ENCODE measurements at places on chromosomes 6 and 20.

GRCh38 chr6:111523484-111524167, 40.6 kb upstream of the REV3L start:
- peak; percentile 25 for DNase-seq

- DNase-seq, result no peak
These were observed 9.4 kb downstream of the OR12D1 start for GRCh38 chr6:29424168-29424567.

DNA sequence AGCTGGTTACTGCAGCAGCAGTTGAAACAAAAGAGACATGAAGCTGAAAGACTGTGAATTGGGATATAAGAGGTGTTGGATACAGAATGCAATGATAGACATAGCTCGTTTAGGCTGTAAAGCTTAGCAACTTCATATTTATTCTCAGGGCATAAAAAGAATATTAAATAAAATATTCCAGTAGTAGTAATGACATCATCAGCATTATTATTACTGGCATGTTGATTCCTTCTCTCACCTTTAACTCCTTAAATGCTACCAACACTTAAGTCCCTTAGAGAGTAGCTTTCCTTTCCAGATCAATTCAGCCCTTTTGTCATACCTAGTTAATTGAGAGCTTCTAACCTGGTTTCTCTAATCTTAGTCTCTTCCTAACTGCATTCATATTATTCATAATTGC, 81.4 kb upstream of the STXBP5 start:
- DNase-seq, result no peak

- no peak for DNase-seq
These were observed 34.2 kb downstream of the PPP1R3G start for GRCh38 chr6:5119090-5119951.

DNA sequence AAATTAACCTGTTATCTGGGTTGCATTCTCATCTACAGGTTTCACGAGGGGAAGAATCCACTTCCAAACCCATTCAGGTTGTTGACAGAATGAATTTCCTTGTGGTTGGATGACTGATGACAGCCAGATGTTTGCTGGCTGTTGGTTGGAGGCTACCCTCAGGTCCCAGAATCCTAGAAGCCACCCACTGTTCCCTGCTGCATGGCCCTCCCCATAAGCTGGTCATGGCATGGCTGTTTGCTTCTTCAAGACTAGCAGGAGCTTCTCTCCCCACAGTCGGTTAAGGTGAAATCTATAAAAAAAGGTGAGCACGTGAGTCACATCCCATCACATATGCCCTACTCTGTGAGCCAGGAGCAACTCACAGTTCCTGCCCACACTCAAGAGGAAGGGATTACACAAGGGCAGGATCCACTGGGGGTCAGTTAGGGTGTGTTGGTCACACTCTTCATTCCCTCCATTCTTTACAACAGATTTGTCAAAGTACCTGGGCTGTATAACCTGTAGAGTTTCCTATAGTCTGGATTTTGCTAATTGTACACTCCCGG, 19.5 kb upstream of the RPS10 start:
- no peak for DNase-seq

DNA sequence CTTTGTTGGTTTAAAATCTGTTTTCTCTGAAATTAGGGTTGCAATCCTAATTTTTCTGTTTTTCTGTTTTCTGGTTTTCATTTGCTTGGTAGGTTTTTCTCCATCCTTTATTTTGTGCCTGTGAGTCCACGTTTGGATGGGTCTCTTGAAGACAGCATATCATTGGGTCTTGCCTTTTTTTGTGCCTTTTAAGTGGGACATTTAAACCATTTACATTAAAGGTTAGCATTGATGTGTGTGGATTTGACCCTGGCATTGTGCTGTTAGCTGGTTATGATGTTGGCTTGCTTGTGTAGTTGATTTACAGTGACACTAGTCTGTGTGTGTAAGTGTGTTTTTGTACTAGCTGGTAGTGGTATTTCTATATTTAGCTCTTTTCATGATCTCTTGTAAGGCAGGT, 28.0 kb upstream of the CST5 start:
- no peak for DNase-seq

- DNase-seq, result no peak
These were observed 47.3 kb upstream of the SLC2A12 start for GRCh38 chr6:134099770-134100169.

DNA sequence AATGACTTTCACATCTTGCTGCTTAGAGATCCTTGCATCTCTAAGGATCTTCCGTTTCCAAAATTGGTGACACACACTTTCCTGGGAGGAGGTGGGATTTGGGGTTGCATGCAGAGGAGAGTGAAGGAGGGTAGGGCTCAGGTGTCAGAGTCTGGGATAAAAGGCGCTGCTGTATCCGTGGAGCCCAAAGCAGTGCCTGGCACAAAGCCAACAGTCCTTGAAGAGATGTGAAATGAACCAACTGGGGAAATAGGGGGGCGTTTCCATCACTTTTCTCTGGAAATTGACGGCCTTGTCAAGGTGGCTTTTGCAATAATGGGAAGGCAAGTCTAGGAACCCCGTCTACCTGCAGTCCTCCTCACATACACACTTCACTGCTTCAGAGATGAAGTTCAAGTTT, 59.5 kb upstream of the NELFCD start:
- DNase-seq, result peak; percentile 80

- no peak for DNase-seq
These were observed 644.5 kb upstream of the HS3ST5 start for GRCh38 chr6:114987281-114987680.

DNA sequence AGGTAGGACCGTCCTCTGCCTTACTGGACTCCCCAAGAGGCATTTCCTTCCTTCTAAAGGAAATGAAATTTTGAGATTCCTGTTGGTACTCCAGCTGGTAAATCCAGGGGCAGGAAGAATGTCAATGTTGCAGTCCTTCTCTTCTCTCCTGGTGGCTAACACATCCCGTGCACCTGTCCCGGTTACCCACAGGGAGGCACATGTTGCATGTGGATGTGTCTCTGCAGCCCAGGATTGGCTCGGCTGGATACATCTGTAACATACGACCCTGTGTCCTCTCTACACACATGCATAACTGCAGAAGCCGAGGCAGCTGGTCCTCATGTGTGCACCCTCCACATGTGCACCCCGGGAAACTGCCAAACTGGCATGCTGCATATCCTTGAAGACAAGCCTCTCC, 1.3 kb upstream of the LRFN2 start:
- DNase-seq, result no peak

GRCh38 chr20:50488236-50488806, 21.9 kb upstream of the PTPN1 start:
- no peak for DNase-seq

GRCh38 chr20:46894971-46895905, 595 bp downstream of the EYA2 start:
- no peak for DNase-seq

DNA sequence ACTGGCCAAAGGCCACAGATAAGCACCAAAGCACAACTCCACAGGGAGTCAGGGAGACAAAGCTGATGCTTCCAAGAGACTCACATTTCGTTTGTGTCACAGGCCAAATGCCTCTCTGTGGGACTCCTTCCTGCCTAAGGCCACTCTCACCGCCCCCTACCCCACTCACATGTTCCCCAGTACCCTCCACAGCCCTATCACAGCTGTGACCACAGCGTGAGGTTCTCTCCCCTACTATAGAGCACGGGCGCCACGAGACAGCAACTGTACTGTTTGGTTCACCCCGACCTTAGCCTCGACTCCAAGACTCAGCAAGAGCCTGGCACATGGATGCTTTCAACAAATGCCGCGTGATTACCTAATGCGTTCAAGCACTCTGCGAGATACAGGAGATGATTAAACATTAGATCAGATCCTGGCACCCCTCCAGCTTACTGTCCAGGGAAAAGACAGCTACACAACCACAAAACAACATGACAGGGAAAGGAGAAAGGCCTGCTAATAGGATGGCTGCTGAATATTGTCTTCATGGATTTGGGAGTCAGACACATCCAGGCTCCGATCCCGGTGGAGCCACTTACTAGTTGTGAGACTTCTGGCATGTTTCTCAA, 105.5 kb downstream of the AGPAT4 start:
- no peak for DNase-seq

- DNase-seq, result peak; percentile 36
These were observed 134.4 kb upstream of the COL21A1 start for GRCh38 chr6:56381801-56382251.

DNA sequence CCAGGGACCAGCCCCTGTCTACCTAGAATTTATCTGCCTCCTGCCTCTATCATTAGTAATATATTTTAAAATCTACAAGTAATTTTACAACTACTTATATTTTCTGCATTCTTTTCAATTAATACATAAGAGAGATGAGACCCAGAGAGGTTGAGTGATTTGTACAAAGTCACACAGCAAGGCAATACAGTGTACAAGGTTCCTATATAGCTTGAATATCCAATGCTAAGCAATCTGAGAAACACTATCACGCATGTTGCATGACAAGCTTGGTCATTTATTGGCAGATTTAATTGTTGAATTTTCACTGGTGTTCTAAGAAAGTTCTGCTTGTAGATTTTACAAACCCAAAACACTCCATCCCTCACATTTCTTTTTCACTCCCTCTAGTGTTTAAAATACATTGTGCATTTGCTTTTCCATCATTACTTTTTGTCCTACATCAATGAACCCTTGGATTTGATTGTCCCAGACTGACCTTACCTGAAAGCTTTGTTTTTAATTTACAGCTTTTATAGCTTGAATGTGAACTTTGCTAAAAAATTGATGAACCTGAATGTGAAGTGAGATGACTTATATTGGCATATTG, 520.9 kb upstream of the CITED2 start:
- no peak for DNase-seq
